NCI-H2107 (cell line): ENCODE measurements at places on chromosomes 3 and 15.

DNA sequence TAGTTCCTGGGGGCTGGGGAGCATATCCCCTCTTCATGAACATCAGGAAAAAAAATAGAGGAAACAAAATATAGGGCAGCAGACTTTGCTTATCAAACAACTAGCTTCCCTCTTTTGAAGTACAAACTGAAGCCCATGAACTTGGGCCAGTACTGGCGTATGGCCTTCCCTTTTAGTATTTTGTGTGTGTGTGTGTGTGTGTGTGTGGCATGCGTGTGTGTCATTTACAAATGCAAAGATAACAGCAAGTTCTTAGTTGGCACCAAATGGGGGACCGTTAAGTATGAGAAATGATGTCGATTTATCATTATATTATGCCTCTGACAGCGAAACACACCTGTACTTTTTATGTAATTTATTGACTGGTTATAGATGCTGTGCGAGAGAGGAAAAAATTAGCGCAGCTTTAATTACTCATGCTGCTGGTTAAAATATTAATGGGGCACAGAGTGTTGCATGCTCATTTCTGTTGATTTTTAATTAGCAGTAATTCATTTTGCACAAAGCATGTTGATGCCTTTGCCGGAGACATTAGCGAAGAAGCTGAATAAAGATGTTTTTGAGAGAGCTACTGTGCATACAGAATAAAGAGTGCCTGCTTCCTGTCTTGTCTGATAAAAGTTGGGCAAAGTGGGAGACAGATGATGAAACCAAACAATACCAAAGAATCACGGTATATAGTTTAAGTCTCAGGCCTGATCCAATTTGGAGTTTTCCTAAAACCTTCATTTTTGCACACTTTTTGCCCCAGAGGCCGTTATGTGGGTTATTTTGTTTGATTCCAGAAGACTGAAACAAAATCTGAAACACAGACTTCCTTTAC lies 297.1 kb downstream of the SATB1 start:
- DNase-seq: no peak

DNA sequence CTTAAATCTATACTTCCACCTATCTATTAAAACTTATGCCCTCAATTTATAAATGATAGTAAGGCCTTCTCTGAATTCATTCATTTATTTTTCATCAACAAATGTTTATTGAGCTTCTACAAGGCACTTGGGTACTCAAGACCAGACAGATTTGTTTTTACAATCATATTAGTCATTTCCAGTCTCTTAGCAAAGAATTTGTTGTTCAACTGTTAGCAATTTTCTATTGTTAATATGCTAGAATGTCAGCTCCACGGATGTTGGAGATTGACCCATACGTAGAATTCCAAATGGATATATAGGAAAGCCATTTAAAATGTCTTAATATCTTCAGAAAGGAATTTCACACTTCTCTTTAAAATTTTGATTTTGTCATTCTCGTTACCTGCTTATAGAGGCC lies 36.7 kb downstream of the ZBTB38 start:
- DNase-seq: no peak

- no peak for DNase-seq
These were observed 67.5 kb upstream of the LRRFIP2 start for GRCh38 chr3:37241880-37242279.

DNA sequence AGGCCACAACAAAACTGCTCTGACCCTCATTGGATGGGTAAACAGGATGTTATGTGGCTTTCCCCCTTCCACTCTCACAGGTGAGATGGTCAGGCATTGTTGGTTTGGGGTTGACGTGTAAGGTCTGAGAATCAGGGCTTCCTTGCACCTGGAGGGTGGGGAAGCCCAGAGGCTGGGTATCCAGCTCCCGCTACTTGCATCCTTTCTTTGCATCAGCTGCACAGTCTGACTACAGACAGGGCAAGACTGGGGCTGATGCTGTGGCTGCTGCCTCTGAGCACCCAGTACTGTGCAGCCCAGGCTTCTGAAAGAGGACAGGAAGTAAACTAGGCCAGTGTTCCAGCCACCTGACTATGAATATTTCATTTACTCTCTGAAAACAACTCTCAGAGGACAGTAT lies 58.0 kb upstream of the ATP2B2 start:
- DNase-seq: no peak

GRCh38 chr3:152376351-152377183 lies 107.8 kb downstream of the MBNL1 start:
- no peak for DNase-seq
